H1 (cell line): ENCODE measurements at places on chromosomes 2 and 18. TPM values are rescaled to one million over a fixed set of nuclear protein-coding genes. Genes with fewer than 3 reads are reported as not detected.

GRCh38 chr2:156585457-156585856, 149.3 kb downstream of the GPD2 start:
- DNase-seq, result no peak

DNA sequence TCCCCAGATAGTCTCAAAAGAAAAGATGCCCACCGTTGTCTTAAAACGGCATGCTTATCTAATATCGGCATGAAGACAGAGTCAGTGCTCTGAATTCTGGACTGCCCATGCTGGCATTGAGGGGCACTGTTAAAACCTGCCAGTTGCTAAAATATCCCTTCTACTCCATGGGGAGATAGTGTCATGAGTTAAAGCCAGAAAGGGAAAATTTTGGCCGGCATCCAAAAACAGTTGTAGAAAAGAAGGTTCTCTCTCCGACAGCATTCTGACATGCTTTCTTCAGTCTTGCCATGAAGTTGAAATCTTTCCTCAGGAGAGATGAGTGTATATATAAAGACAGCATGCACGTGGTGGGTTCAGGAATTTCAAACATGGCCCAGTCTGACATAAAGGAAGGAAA, 401.3 kb upstream of the PIK3C3 start:
- DNase-seq, result no peak

DNA sequence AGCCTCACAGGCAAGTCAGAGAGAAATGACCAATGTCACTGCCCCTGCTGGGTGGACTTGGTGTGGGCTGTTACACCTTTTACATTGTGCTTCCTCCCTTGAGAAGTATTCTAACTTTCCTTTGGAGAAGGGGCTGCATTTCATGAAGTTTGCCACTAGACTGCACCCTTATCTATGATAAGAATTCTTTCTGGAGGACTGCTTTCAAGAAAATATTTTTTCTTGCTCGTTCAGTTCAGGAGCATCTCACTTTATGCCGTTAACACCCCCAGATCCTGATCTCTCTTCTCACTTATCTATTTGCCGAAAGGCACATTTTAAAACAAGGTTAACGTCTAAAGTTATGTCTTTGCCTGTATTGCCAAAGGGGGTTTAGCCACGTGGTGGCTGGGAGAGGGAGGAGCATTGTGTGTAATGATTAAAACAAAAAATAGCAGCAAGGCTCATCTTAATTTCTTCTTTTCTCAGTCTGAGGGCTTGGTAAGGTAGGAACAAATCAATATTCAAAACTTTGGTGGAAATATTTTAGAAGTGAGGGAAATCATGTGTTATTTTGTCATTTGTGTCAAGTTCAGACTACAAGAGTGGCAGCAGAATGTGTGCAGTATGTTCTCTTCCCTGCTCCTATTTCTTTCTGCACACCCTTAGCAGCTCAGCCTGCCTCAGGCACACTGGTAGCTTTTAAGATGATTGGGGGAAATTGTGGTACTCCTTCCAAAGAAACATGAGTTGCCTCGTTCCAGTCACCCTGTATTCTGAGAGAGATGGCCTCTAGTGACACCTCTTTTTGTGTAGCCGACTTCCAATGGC, 1.6 kb upstream of the IGFBP5 start:
- DNase-seq, result no peak

DNA sequence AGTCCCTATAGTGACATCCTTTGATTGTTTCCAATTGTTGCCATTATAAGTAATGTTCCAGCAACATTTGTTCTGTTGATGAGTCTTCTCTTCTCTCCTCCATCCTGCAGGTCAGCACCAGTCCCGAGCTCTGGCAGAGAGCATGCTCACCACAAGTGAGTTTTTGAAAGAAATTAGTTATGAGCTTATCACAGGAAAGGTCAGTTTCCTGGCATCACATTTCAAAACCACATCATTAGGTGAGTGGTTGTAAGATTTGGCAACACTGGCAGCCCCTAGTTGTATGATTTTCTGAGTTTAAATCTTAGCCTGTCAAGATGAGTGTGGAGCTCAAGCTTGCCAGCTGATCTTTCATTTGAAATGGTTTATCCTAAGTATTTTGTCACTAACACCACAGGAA, 149.6 kb downstream of the ESCO1 start:
- no peak for DNase-seq

DNA sequence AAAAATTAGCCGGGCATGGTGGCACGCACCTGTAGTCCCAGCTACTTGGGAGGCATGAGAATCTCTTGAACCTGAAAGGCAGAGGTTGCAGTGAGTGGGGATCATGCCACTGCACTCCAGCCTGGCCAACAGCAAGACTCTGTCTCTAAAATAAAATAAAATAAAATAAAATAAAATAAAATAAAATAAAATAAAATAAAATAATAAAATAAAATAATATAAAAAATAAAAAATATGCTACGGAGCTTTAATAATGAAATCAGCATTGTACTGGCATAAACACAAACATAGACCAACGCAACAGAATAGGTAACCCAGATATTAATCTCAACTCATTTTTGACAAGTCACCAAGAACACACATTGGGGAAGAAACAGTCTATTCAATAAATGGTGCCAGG, 973.4 kb upstream of the SOX11 start:
- no peak for DNase-seq

DNA sequence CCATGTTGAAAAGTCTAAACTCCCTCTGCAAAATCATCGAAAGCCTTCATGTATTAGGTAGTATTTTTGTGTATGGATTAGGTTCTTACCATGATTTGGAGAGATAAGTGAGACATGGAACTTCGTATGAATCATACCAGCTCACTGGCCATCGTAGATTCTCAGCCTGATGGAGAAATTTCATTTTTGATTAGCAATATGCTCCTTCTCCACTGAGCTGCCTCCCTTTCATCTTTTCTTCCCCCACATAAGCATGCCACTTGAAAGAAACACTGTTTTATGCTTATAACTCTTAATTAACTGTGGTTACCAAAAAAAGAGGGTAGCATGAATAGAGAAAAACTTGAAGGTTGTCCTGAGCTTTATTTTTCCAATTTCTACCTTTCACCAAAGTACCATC, 111.9 kb downstream of the NCK2 start:
- DNase-seq, result no peak

GRCh38 chr2:16332681-16333557, 332.7 kb downstream of the CYRIA start:
- no peak for DNase-seq

SP5 gene
- total RNA-seq, result 0.31 TPM in 1 of 2 replicates, not detected in the other

SIX3 gene
- total RNA-seq, result 0.19 and 0.21 TPM in 2 replicates

DSC3 gene
- total RNA-seq, result 3.3 and 3.7 TPM in 2 replicates
